Breast epithelium (tissue), 4 donors: ENCODE measurements at places on chromosomes 5 and 9.

- no peak for DNase-seq
These were observed 189.2 kb downstream of the TSSK1B start for GRCh38 chr5:113245427-113246225.

GRCh38 chr5:150644514-150644913, 4.1 kb downstream of the SYNPO start:
- DNase-seq: no peak

DNA sequence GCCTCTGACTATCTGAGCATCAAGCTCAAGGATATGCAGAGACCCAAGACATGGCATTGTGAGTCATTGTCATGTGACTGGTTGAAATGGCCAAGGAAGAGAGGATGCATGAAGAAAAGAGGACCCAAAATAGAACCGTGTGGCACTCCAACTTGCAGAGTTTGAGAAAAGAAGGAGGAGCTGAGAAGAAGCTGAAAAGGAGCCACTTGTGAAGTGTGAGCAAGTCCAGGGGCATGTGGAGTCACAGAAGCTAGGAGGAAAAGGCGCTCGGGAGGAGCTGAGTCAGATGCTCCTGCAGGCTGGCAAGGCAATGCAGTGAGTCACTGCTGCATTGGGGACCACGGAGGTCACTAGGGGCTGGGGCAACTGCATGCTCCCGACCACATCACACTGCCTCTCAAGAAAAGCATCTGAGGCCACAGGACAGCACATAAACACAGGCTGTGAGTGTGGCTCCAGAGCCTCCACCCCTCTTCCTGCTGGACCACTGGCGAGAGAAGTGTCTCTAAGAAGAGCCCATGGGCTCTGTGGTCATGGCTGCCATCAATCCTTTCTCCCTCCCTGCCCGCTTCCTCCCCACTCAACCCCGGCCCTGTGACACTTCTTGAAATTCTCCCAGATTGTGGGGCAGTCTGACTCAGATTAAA, 197.6 kb downstream of the DRD1 start:
- DNase-seq: no peak

GRCh38 chr5:33065131-33065530, 354.0 kb downstream of the NPR3 start:
- no peak for DNase-seq

- no peak for DNase-seq
These were observed 46.0 kb upstream of the F2RL2 start for GRCh38 chr5:76669245-76669644.

GRCh38 chr5:8399471-8399870, 530.5 kb downstream of the MTRR start:
- no peak for DNase-seq

DNA sequence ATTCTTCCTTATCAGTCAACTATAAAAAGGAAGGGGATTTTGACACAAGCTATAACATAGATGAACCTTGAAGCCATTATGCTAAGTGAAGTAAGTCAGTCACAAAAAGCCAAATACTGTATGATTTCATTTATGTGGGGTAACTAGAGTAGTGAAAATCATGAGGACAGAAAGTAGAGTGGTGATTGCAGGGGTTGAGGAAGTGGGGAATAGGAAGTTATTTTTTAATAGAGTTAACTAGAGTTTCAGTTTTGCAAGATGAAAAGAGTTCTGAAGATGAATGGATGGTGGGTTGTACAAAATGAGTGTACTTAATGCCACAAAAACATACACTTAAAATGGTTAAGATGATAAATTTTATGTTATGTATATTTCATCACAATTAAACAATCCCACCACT, 65.4 kb upstream of the FAM174A start:
- no peak for DNase-seq

DNA sequence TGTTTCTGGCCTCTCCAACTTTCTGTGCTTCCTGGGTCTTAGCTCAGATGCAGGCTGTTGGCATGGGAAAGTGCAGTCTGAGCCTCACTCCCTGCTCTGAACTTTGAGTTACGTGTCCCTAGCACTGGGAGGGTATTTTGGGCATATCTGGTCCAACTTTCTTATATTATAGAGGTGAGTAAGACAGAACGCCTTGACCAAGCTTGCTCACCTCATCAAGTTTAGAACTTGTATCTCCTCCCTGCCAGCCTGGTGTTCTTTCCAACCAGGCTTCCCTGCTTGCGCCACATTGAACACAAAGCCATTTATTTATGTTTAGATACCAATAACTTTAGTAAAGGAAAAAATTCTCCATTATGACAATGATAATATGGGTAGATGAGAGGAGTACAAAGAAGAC, 33.2 kb downstream of the TNC start:
- no peak for DNase-seq

GRCh38 chr9:134224567-134225093, 60.3 kb upstream of the RNU6ATAC start:
- no peak for DNase-seq

- DNase-seq: no peak
These were observed 14.0 kb upstream of the TRIM14 start for GRCh38 chr9:98132806-98133631.

DNA sequence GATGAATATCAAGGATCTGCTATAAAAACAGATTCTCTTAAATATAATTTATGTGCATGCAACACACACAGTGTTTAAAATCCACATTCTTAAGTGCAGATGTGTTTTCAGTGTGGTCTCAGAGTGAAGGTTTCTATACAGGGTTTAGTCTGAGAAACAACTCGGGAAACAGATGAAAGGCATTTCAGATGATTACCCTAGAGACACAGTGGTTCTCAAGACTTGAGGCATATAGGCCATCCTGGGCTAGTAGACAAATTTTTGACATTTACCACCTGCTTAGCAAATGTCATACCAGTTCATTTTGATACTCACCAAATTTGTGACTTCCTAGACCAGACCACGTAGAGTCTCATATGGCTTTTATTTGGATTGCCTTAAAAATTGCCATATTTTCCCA, 216.5 kb downstream of the ARL15 start:
- DNase-seq: no peak

GRCh38 chr5:36363101-36363500, 61.4 kb upstream of the RANBP3L start:
- no peak for DNase-seq

DNA sequence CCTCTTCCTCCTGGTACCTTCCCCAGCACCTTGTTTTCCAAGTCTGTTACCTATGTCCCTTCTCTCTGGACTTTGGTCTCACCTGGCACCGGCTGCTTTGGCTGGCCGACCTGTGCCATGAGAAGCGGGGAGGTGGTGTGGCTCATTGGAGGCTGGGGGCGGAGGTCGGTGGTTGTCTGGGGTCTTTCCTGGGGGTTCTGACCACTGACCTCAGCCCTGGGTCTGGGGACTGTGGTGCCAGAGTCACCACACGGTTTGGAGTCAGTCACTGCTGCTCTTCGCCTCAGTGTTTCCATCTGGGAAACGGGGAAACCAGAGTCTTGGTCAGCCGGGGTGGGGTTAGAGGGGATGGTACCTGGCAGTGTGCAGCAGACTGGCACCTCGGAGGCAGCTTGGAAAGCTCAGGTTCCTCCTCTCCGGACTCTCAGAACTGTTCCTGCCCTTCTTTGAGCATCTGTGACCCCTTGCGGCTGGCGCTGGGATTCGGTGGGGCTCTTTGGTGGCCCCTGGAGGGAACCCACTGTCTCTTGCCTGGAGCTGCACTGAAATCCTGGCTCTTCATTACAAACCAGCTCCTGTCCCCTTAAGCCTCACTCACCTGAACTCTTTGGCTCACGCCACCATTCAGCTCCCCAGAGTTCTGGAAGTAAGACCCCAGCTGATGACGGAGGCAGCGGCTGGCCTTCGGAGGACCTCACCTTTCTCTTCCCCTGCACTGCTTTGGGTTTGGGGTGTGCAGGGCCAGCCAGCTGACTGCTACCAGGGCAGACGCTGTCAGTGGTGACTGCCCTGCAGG, 4.1 kb upstream of the RXRA start:
- DNase-seq: no peak

GRCh38 chr5:18736051-18736398, 1101.8 kb downstream of the TAF11L14 start:
- no peak for DNase-seq
